ENCODE measurements at places on chromosomes 7 and 10.

- DNase-seq: no peak
Observed at GRCh38 chr10:104256335-104256961, 1.8 kb downstream of the GSTO1 start.

DNA sequence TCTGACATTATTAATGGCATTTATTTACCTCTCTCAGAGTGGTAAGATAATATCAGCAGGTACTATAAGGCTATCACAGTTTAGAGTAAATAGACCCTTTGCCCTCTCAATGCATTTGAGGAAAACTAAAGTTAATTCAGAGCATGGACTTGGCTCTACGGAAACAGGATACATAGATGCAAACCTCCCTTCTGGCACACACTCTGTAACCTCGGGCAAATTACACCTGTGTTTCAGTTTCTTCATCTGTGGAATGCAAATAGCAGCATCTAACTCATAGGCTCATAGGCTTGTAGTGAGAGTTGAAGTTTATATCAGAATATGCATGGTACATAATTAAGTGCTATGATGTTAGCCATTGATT lies 5.6 kb downstream of the RAPGEF5 start:
- no peak for DNase-seq

- no peak for DNase-seq
Observed at GRCh38 chr7:110675383-110676103, 415.4 kb upstream of the LRRN3 start.

DNA sequence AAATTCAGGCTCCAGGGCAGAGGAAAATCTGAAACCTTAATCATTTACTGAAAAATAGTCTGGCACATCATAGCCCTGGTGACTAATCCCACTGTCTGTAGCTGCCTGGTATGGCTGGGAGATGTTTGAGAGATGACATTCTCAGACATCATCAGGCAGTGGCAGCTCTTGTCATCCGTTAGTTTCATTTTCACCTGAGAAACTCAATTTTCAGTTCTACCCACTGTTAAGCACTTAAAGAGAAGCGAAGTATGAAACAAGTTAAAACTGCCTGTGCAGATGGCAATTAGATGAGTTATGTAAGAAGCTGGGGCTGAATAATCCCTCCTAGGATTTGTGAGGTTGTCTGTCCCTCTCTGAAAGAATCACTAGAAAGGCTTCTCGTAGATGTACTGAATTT lies 150.2 kb downstream of the NSUN6 start:
- no peak for DNase-seq

GRCh38 chr10:127303105-127303504 lies 106.7 kb upstream of the INSYN2A start:
- DNase-seq: no peak

DNA sequence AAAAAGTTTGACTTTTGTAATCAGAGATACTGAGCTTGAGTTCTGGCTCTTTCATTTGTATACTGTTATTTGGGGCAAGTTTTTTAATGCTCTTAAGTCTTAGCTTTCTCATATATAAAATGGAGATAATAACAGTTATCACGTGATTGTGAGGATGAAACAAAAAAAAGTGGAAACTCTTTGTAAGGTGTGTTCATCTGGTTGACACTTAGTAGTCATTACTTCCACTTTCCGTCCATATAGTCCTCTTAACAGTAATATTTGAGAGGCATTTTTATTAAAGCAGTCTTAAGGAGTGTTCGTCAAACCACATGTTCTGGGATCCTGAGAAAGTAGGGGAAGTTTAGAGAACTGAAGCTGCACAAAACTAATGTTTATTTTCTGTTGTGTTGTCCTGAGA lies 65.6 kb downstream of the PTEN start:
- no peak for DNase-seq

GRCh38 chr10:69641261-69641980 lies 11.4 kb downstream of the FAM241B start:
- peak; percentile 38 for DNase-seq

DNA sequence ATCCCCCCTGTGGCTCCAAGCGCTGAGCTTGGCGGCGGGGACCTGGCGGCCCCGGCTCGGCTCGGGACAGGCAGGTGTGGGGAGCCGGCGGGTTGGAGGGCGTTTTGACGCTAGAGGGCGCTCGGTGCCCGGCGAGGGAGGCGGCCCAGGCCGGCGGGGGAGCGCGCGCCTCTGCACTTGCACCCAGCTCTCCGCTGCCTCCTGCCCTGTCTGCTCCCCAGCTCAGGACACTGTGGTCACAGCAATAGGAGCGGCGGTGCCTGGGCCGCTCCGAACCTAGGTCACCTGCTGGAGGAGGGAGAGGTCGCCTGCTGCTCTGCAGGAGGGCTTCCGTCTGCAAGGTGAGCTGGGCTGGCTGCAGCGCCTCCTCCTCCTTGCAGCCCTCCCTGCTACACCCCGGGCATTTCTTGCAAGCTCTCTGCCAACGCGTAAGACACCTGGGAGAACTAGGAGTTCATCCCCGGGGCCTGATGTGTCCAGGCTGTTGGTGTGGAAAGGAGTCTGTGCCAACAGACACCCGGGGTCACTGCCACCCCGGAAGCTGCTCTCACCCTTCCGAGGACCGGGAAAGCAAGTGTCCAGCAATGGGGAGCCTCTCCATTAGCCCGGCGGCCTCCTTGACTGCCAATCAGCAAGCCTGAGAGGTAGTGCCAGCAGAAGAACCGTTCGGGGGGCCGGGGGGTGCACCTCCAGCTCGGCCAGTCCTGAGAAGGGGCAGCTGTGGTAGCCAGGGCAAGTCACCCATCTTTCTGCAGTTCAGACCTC lies 620.4 kb downstream of the GALNT17 start:
- peak; percentile 97 for DNase-seq

DNA sequence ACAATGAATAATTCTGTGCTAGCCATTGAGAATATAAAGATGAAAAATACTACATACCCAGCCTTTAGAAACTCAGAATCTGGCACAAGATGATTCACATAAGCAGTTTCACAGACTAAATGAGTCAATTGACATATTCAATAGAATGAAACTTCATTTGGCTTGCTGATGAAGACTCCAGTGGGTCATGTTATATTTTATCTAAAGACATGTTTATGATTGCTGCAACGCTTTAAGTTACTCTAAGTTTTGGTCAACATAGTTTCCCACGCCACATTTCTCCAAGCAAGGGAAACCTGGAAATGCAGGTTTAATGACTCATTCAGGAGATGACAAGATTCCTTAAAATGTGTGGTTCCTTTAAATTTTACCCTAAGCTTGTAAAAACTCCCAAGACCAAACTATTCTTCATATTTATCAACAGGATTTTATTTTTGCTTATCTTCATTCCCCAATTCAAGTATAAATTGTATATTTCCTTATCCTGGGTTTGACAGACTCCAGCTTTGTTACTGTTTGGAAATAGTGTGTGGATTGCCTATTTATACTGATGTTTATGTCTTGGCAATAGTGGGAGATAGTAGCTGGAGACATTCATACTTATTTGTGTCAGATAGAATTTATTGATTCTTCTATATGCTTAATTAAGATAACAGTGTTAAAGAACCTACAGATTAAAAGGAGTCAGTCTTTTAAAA lies 6.6 kb downstream of the SEMA3A start:
- DNase-seq: no peak

Data from endodermal cell (in vitro differentiated cells).